ENCODE measurements at places on chromosomes 12 and 14. TPM values are rescaled to one million over a fixed set of nuclear protein-coding genes. Genes with fewer than 3 reads are reported as not detected.

TAS2R46 gene
- 2.3 TPM for total RNA-seq

GRCh38 chr14:85115921-85116320 is 414.0 kb upstream of the FLRT2 start:
- no peak for DNase-seq

GRCh38 chr12:6335451-6336078 is 6.3 kb downstream of the TNFRSF1A start:
- no peak for DNase-seq

DNA sequence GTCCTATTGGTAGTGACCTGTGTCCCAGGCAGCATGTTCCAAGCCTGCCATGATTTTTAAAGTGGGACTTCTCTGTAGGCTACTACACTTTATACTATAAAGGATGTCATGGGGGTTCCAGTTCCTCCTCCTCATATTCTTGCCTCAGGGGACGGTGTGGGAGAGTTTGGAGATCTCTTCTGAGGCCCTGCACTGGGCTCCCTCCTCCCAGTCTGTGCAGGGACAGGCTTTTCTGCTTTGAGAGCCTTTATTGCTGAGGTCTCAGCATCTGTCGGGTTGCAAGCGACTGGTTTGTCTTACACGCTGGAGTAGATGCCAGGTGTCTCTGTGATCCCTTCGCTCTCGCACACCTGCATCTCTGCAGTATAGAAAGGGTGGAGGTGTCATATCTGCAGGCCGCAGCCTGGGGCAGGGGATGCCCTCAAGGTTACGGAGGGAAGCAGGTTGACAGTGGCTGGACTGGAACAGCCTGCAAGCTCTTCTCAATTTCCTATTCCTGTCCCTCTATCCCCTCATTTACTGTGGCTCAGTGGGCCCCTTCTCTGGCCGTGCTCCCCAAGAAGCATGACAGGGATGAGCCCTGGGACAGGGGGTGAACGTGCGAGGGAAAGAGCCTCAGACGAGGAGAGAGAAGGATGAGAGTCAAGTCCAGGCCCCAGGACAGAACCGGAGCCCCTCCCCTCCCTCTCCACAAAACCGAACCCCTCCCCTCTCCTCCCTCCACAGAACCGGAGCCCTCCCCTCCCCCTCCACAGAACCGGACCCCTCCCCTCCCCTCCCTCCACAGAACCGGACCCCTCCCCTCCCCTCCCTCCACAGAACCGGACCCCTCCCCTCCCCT is 51.3 kb downstream of the SLC6A12 start:
- DNase-seq = no peak

DHH gene
- total RNA-seq = 0.46 TPM

DEGS2 gene
- total RNA-seq = 8.4 TPM

GRCh38 chr12:131764738-131765137 is 53.8 kb downstream of the SFSWAP start:
- DNase-seq = no peak

- no peak for DNase-seq
These were observed 60.1 kb downstream of the TSPAN9 start for GRCh38 chr12:3137268-3137781.

DNA sequence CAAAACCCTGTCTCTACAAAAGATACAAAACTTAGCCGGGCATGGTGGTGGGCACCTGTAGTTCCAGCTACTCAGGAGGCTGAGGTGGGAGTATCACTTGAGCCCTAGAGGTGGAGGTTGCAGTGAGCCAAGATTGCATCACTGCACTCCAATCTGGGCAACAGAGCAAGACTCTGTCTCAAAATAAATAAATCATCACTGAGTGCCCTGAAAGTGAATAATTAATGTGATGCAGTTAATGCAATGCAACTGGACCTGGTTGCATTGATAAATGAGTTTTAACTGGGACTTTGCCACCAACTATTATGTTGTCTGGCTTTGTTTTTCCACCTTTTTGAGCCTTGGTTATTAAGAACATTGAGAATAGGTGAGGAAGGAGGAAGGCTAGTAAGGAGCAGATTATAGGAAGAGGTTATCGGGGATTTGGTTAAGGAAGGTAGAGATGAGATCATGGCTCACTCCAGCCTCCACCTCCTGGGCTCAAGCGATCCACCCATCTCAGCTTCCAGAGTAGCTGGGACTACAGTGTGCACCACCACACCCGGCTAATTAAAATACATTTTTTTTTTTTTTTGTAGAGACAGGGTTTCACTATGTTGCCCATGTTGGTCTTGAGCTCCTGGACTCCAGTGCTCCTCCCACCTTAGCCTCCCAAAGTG is 8.0 kb downstream of the BORCS5 start:
- no peak for DNase-seq

GRCh38 chr12:2629051-2629450 is 165.7 kb upstream of the FKBP4 start:
- DNase-seq = no peak

DNA sequence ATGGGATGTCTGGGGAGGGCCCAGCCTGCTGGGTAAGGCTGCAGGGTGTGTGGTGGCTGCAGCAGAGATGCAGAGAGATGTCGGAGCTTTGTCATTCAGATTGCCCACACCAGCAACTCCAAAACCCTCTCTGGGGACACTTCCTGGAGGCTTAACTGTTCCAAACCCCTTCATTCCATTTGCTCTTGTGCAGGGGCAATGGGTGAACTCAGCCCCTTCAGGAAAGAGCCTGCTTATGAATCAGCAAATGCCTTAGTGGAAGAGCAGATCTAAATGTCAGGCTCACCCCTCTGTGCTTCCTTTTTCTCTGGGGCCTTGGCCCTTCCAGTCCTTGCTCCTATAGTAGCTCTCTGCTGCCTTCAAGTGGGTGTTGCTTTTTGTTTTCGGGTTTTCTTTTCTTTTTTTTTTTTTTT is 36.7 kb upstream of the GPATCH2L start:
- no peak for DNase-seq

CSRP2 gene
- 23.0 TPM for total RNA-seq

GRCh38 chr12:19539836-19540235 is 100.5 kb downstream of the AEBP2 start:
- no peak for DNase-seq

DNA sequence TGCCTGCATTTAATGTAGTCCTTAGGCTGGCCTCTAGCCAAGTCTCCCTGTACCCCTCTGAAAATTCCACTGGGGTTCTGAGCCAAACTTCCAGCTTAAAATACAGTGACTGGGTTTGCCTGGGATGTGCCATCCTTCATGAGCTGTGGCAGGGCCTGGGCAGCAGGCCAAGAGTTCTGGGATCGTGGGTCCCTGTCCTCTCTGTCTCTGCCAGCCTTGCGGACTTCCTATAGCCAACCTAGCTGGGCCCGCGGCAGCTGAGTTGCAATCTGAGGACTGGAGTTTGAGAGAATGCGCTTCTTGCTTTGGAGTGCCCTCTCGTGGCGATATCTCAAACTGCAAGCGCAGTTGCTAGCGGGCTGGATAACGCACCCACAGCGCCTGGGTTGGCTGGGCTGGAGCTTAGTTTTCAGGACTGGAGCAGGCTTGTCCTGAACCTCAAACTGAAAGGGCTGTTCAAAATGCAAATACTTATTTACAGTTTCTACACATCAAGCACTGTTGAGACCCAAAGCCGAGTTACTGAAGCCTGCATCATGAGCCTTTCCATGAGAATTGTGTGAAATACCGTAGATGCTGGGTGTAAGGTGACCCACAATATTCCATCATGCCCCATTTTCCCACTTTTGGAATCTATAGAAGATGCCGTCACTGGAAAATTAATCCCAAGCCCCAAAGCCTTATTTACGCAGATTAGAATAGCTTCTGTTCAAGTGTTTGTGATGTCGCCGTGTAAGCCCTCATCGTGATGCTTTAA is 7.3 kb upstream of the IFI27L2 start:
- DNase-seq = peak; percentile 89

GRCh38 chr12:28459481-28459880 is 269.2 kb downstream of the CCDC91 start:
- no peak for DNase-seq

DNA sequence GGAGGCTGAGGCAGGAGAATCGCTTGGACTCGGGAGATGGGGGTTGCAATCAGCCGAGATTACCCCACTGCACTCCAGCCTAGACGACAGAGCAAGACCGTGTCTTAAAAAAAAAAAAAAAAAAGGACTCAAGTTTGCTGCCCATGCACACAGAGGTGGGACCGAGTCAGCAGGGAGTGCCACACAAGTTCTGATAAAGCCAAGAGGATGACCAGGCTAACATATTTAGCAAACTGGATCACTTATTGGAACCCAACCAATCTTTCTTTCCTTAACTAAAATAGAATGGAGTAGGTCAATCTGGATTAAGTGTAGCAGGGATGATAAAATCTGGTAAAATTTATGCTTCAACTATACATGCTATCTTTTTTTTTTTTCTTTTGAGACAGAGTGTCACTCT is 190.4 kb upstream of the FOXN3 start:
- DNase-seq = no peak

CEP290 gene
- 35.7 TPM for total RNA-seq

Data from dorsolateral prefrontal cortex (tissue), 122 donors.